ENCODE measurements at places on chromosomes 5 and 9.

- DNase-seq, result no peak
Observed at GRCh38 chr9:99150451-99151171, 45.7 kb downstream of the TGFBR1 start.

DNA sequence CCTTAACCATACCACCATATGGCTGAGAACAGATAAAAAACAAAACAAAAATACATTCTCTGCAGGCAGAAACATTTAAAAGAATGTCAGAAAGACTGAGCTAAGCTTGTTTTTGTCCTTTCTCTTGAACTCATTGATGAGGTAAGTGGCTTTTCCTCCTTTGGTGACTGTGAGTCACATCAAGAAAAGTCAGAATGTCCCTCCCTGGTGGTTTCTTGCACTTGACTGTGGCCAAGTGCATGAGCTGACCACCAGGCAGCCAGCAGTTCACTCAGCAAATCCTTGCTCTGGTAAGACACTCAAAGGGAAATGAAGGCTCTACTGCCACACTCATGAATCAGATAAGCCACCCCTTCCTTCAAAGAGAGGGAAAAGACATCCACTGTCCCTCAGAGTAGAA is 970.9 kb downstream of the TAF11L14 start:
- DNase-seq, result no peak

- no peak for DNase-seq
Observed at GRCh38 chr5:178125253-178125906, 5.4 kb upstream of the RMND5B start.

DNA sequence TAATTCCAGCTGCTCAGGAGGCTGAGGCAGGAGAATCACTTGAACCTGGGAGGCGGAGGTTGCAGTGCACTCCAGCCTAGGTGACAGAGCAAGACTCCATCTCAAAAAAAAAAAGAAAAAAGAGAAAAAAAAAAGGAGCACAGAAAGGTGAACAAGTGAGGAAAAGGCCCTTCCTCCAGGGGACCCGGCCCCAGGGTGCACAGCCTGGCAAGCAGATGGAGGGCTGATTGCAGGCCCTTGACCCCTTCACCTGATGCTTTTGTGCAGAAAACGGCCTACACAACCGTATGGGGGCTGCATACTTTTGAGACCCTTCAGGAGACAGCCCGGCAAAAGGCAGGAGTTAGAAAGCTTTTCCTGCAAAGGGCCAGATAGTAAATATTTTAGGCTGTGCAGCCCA is 33.9 kb downstream of the HRH2 start:
- no peak for DNase-seq

DNA sequence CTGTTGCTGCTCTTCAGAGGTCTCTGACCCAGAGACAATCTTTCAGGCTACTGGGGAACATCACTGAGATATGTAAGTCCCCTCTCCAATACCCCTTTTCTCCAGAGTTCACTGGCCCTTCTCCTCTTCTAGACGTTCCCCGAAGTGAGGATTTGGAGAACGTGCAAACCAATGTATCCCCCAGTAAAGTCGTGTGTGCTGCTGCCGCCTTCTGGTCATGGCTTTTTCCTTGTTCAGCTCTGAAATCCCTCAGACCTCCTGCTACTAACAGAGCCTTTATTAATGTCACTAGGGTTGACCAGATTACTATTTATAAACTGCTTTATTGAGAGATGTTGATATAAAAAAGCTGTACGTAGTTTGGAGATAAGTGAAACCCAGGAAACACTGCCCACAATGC is 1028.6 kb downstream of the CDH9 start:
- no peak for DNase-seq

Measured in hematopoietic multipotent progenitor cell treated with erythropoietin and hydrocortisone succinate and interleukin-3 and kit ligand, for 17 days (in vitro differentiated cells).